ENCODE measurements at places on chromosomes 7 and 10.
A peak's percentile ranks its signal among the peaks of the same experiment; 100 is the strongest.

DNA sequence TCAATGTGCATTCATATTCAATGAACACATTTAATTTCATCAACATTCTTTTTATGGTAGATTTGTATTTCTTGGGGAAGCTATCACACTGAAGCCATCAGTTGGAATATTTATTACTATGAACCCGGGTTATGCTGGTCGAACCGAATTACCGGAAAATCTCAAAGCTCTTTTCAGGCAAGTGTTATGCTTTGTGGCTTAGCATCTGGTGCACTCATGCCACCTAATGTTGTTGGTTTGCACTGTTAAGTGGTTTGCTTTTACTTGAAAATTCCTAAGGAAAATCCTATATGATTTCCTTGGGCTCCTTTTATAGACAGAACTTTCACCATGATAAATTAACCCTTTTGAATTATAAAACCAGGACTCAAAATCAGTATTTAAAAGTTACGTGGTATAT lies 147.9 kb downstream of the DNAH11 start:
- H3K27me3 ChIP-seq: no peaks in the 10 kb centered on the region
- no peaks in the 10 kb centered on the region for H3K36me3 ChIP-seq
- DNase-seq: no peak

GRCh38 chr10:22159979-22160378 lies 57.8 kb downstream of the EBLN1 start:
- H3K27ac ChIP-seq: no peak overlapping the region
- no peak for DNase-seq
- no peaks in the 10 kb centered on the region for H3K36me3 ChIP-seq
- H3K4me3 ChIP-seq: no peak overlapping the region
- H3K4me1 ChIP-seq: no peaks in the 10 kb centered on the region

DNA sequence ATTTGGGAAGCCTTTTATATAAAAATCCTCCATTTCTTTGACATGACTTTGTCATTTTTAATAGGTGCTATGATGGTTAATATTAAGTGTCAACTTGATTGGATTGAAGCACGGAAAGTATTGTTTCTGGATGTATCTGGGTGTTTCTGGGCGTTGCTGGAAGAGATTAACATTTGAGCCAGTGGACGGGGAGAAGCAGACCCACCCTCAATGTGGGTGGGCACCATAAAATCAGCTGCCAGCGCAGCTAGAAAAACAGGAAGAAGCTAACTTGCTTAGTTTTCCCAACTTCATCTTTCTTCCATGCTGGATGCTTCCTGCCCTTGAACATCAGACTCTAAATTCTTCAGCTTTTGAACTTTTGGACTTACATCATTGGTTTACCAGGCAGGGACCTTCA lies 1003.0 kb downstream of the SORCS3 start:
- H3K27me3 ChIP-seq: no peaks in the 10 kb centered on the region
- H3K4me3 ChIP-seq: no peak overlapping the region
- H3K36me3 ChIP-seq: no peaks in the 10 kb centered on the region
- no peak for DNase-seq
- no peak overlapping the region for H3K27ac ChIP-seq

GRCh38 chr10:110764378-110764777 lies 107.3 kb upstream of the PDCD4 start:
- H3K27me3 ChIP-seq: no peaks in the 10 kb centered on the region
- H3K27ac ChIP-seq: no peak overlapping the region
- H3K36me3 ChIP-seq: no peaks in the 10 kb centered on the region
- DNase-seq: no peak
- no peaks in the 10 kb centered on the region for H3K4me1 ChIP-seq
- no peak overlapping the region for H3K4me3 ChIP-seq

DNA sequence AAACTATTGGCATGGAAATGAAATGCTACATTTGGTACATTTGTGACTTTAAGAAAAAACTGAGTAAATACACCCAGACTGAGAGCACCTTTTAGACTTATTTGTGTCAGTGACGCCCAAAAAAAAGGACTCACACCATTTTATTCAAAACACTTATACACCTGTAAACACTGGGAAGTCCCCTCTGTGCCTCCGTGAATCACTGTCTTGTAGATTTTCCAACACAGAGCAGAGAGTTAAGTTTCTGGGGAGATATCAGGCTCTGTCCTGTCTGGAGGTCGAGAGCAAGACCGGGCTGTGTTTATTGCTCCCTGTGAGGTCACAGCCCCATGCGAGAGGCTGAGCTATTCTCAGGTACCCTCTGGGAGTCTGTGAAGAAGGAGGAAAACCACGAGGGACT lies 60.7 kb upstream of the TM9SF3 start:
- H3K4me1 ChIP-seq: no peaks in the 10 kb centered on the region
- no peak for DNase-seq
- H3K27me3 ChIP-seq: no peaks in the 10 kb centered on the region
- no peak overlapping the region for H3K27ac ChIP-seq
- H3K36me3 ChIP-seq: no peaks in the 10 kb centered on the region
- no peak overlapping the region for H3K4me3 ChIP-seq

DNA sequence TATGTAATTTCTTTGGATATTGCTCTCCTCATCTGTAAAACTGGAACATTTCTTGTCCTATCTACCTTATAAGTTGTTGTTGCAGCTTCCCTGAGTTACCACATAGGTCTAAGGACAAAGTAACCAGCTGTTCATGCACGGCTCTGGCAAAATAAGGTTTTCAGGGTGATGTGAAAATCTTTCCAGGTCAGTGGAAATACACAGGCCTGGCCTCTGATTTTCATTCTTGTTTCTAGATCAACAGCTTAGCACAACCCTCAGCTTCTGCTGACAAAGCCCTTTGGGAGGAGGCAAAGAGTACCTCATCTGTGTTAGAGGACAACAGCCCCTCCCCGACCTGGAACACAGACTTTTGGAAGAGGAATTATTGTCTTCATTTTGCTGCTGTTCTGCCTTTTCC lies 117.5 kb upstream of the AGK start:
- H3K4me3 ChIP-seq: no peak overlapping the region
- no peaks in the 10 kb centered on the region for H3K27me3 ChIP-seq
- peaks cover 17% of the 10 kb centered on the region for H3K4me1 ChIP-seq
- no peak for DNase-seq

- no peak overlapping the region for H3K27ac ChIP-seq
- H3K4me3 ChIP-seq: no peak overlapping the region
- DNase-seq: no peak
- H3K4me1 ChIP-seq: no peaks in the 10 kb centered on the region
- peaks cover 5% of the 10 kb centered on the region for H3K27me3 ChIP-seq
These were observed 288.3 kb upstream of the HABP2 start for GRCh38 chr10:113264333-113265131.

DNA sequence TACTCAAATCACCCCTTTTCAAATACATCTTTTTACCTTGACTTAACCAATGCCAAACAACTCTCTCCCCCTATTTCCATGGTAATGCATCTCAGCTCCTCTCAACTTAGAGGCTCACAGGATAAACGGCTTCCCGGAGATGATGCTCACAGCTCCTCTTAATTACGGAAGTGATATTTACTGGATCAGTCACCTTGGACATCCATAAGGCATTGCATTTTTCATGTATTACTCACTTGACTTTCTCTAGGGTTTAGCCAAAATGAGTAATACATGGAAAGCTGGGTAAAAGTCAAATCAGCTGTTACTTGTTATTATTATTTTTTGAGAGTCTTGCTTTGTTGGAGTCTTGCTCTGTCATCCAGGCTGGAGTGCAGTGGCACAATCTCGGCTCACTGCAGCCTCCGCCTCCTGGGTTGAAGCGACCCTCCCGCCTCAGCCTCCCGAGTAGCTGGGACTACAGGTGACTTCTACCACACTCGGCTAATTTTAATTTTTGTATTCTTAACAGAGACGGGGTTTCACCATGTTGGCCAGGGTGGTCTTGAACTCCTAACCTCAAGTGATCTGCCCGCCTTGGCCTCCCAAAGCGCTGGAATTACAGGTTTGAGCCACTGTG lies 73.3 kb upstream of the RHEB start:
- H3K4me1 ChIP-seq: no peaks in the 10 kb centered on the region
- no peaks in the 10 kb centered on the region for H3K27me3 ChIP-seq
- no peak for DNase-seq
- no peak overlapping the region for H3K4me3 ChIP-seq
- H3K36me3 ChIP-seq: peaks cover 21% of the 10 kb centered on the region

DNA sequence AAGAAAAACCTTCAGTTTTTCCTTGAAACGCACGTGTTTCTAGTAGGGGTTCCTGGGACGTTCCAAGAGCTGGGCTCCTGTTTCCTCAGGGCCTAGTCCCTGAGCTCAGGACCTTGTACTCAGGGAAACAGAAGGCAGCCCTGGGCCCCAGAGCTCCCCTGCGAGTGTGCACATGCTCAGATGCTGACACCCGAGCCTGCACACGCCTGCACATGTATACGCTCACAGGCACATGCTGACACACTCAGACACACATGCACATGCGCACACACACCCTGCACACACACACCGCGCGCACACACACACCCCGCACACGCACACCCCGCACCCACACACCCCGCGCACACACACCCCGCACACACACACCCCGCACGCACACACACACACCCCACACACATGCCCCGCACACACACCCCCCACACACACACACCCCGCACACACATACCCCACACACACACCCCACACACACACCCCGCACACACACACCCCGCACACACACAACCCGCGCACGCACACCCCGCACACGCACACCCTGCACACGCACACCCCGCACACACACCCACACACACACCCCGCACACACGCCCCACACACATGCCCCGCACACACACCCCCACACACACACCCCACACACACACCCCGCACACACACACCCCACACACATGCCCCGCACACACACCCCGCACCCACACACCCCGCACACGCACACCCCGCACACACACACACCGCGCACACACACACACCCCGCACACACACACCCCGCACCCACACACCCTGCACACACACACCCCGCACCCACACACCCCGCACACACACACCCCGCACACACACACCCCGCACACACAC lies 52.2 kb downstream of the CALML3 start:
- H3K27me3 ChIP-seq: no peaks in the 10 kb centered on the region
- no peak overlapping the region for H3K27ac ChIP-seq
- H3K36me3 ChIP-seq: no peaks in the 10 kb centered on the region
- no peak for DNase-seq

GRCh38 chr7:113891828-113892227 lies 27.0 kb downstream of the PPP1R3A start:
- DNase-seq: no peak
- H3K27ac ChIP-seq: no peak overlapping the region
- H3K27me3 ChIP-seq: no peaks in the 10 kb centered on the region
- no peaks in the 10 kb centered on the region for H3K36me3 ChIP-seq
- H3K4me3 ChIP-seq: no peak overlapping the region

- H3K36me3 ChIP-seq: no peaks in the 10 kb centered on the region
- DNase-seq: no peak
- no peak overlapping the region for H3K27ac ChIP-seq
- no peak overlapping the region for H3K4me3 ChIP-seq
These were observed 75.3 kb upstream of the C7orf33 start for GRCh38 chr7:148515237-148515636.

- no peak overlapping the region for H3K4me3 ChIP-seq
- peak overlapping the region; percentile 57 for H3K27ac ChIP-seq
- no peaks in the 10 kb centered on the region for H3K27me3 ChIP-seq
- no peaks in the 10 kb centered on the region for H3K36me3 ChIP-seq
- no peaks in the 10 kb centered on the region for H3K4me1 ChIP-seq
- DNase-seq: no peak
These were observed 9.3 kb downstream of the CHST12 start for GRCh38 chr7:2412587-2413201.

DNA sequence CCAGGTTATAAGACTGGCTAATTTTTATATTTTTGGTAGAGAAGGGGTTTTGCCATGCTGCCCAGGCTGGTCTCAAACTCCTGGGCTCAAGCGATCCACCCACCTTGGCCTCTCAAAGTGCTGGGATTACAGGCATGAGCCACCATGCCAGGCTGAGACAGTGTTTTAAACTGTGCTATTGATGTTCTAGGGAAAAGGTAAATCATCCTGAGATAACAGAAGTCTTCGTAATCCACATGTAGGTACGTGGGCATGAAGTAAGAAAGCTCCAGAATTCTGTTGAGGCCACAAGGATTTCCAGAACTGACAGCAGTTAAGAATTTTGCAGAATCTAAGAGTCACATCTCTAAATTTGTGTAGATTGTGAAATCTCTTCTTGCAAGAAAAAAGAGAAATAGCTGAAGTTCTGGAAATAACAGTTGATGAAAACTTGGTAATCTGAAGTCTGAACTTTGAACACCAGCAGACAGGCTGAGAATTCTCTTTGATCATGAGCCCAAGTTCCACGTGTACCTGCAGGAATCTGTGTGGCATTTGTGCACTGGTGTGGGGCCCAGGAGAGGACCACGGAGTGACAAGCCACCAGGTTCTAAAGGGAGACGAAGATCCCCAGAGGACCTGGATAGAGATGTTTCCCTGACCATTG lies 24.6 kb downstream of the C7orf33 start:
- H3K4me3 ChIP-seq: no peak overlapping the region
- H3K27me3 ChIP-seq: no peaks in the 10 kb centered on the region
- no peaks in the 10 kb centered on the region for H3K4me1 ChIP-seq
- no peak overlapping the region for H3K27ac ChIP-seq
- DNase-seq: no peak
- H3K36me3 ChIP-seq: no peaks in the 10 kb centered on the region

DNA sequence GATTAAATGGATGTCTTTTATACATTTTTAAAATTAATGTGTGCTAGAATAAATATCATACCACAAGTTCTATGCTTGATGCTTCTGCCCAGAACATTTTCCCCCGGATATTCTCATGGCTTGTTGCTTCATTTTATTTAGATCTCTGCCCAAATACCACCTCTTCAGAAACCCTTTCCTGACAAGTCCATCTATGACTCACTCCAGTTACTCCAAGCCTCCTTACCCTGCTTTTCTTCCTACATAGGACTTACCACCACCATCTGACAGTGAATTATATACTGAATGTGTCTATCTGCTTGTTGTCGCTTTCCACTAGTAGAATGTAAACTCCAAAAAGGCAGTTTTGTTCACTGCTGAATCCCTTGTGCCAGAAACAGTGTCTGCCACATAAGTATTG lies 19.1 kb upstream of the ERVW-1 start:
- H3K4me3 ChIP-seq: no peak overlapping the region
- H3K4me1 ChIP-seq: no peaks in the 10 kb centered on the region
- H3K27ac ChIP-seq: no peak overlapping the region

DNA sequence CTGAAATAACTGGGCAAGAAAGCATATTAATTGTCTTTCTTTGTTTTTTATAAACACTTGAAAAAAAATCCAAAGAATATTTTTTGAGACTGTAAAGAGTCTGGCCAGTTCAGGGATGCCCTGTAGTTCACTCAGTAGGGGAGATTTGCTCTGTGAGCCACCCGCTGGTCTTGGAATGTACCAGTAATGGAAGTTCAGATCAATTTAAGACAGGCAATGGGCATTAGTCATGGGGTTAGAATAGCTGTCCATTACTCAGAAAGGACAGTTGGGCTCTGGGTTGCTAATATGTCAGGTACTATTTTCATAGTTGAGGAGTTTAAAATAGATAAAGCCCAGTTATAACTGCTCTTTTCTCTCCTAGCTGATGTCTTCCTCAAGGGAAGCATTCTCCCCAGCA lies 38.7 kb downstream of the A1CF start:
- H3K27me3 ChIP-seq: peaks cover 3% of the 10 kb centered on the region
- no peak overlapping the region for H3K4me3 ChIP-seq
- no peaks in the 10 kb centered on the region for H3K4me1 ChIP-seq
- no peak overlapping the region for H3K27ac ChIP-seq
- DNase-seq: no peak

- no peaks in the 10 kb centered on the region for H3K36me3 ChIP-seq
- H3K27ac ChIP-seq: no peak overlapping the region
- H3K4me3 ChIP-seq: no peak overlapping the region
- H3K27me3 ChIP-seq: no peaks in the 10 kb centered on the region
- no peak for DNase-seq
- H3K4me1 ChIP-seq: no peaks in the 10 kb centered on the region
These were observed 69.8 kb upstream of the PRKCQ start for GRCh38 chr10:6649903-6650302.

- no peaks in the 10 kb centered on the region for H3K36me3 ChIP-seq
- H3K27me3 ChIP-seq: peaks cover 5% of the 10 kb centered on the region
- no peak for DNase-seq
- H3K4me1 ChIP-seq: no peaks in the 10 kb centered on the region
These were observed 13.1 kb upstream of the MNX1 start for GRCh38 chr7:157023589-157023905.

Measured in tibial nerve (tissue), 4 donors.